PC-9 (cell line): ENCODE measurements at places on chromosomes 12 and 14.
A peak's percentile ranks its signal among the peaks of the same experiment; 100 is the strongest.

- no peak for DNase-seq
Measured at GRCh38 chr14:76827696-76828296, 1.6 kb downstream of the LRRC74A start.

GRCh38 chr14:67571275-67571990, 28.6 kb downstream of the PIGH start:
- peak; percentile 60 for DNase-seq

- no peak for DNase-seq
Measured at GRCh38 chr14:31933716-31934115, 143.4 kb upstream of the ARHGAP5 start.

GRCh38 chr14:73466861-73467260, 8.5 kb upstream of the NUMB start:
- no peak for DNase-seq

DNA sequence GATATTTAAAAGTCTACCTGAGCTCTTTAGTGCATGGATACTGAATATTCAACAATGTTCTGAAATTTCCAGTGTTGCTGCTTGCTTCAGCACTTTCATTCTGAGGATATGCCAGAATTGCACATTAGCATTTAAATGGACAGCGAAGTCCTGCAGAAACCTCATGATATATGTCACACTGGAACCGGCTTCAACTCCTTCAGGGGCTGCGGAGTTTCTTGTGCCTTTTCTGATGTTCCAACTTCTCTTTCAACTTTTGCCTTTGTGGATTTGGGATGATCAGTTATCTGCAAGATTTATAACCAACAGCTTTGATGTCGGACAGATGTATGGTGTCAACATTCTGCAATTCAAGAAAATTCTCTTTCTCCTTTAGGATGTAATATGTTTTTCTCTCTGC, 142.5 kb upstream of the LMNTD1 start:
- DNase-seq: no peak

DNA sequence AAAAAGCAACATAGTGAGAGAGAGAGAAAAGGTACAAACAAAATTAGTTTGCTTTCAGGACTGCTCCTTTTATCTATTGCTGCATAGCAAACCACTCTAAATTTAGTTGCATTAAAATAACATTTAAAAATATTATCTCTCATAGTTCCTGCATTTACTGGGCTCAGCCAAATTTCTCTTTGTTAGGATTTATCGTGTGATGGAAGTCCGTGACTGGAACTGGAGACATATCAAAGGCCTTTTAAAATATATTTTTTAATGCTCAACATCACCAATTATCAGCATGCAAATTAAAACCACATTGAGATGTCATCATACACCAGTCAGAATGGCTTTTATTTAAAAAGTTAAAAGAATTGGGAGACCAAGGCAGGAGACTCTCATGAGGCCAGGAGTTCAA, 107.6 kb upstream of the SYT1 start:
- no peak for DNase-seq
